CD4-positive, alpha-beta T cell treated with Interferon gamma for 1 hour (primary cell): ENCODE measurements at places on chromosomes 13 and 19.

- DNase-seq = no peak
Measured at GRCh38 chr13:105202354-105202753, 1333.1 kb downstream of the EFNB2 start.

GRCh38 chr13:73201626-73202025 is 142.8 kb downstream of the KLF5 start:
- DNase-seq = no peak

DNA sequence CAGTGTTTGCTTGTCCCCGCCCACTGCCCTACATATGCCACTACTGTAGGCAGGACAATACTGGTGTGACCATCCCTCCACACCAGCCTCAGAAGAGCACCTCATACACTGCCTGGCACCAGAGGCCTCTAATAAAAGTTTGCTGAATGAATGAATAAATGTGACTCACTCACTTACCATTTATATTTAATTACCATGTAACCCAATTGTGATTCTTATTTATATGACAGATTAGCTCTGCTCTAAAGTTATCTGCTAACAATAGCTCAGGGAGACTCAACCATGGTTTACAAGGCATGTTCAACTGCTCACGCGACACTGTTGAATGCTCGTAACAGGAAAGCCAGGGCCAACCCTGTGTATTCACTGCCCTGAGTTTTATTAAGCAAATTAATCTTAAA is 66.0 kb upstream of the DOCK9 start:
- DNase-seq = no peak

GRCh38 chr19:2305452-2306280 is 2.3 kb downstream of the LINGO3 start:
- DNase-seq = no peak

- DNase-seq = peak; percentile 83
Measured at GRCh38 chr19:8580710-8581281, 3.6 kb upstream of the MYO1F start.

- no peak for DNase-seq
Measured at GRCh38 chr13:40101708-40102359, 446.4 kb downstream of the COG6 start.

- DNase-seq = no peak
Measured at GRCh38 chr19:5680084-5680436, 256 bp downstream of the MICOS13 start.

- DNase-seq = no peak
Measured at GRCh38 chr13:113585896-113586295, 1.3 kb downstream of the TFDP1 start.

- DNase-seq = no peak
Measured at GRCh38 chr13:41960211-41960636, 685 bp downstream of the VWA8 start.

DNA sequence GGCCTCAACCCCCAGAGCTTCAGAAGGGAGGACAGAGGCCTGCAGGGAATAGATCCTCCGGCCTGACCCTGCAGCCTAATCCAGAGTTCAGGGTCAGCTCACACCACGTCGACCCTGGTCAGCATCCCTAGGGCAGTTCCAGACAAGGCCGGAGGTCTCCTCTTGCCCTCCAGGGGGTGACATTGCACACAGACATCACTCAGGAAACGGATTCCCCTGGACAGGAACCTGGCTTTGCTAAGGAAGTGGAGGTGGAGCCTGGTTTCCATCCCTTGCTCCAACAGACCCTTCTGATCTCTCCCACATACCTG is 969 bp upstream of the CEACAM5 start:
- DNase-seq = no peak

DNA sequence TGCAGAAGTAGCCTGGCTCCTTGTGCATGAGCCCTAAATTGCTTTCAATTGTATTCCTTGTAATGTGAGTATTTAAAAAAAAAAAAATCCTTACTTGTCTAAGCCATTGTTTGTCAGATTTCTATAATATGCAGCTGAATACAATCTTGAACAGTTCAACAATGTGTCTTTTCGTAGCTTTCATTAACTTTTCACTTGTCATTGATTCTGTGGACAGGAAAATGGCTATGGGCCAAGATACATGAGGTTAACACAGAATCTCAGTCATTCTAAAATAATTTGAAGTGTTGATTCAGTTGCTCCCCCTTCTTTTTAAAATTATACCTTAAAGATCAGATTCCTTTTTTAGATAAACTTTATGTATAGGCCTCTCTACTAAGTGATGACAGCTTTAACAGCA is 395.8 kb upstream of the KLF12 start:
- DNase-seq = no peak

GRCh38 chr13:113216254-113217048 is 7.0 kb downstream of the CUL4A start:
- no peak for DNase-seq

DNA sequence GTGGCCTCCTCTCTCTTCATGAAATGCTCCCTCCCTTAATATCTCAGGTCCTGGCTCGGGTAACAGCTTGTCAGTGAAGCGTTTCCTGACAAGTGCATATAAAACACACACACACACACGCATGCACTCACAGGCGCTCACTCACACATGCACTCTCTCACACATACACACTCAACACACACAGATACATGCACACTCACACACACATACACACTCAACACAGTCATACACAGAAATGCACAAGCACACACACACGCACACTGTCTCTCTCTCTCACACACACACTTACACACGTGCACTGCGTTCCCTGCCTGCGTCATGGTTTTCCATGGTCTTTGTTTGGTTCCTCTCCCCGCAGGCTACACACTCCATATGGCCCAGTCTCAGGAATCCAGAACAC is 344.1 kb downstream of the UQCRFS1 start:
- no peak for DNase-seq

GRCh38 chr19:28208745-28209144 is 1004.2 kb downstream of the UQCRFS1 start:
- DNase-seq = no peak

DNA sequence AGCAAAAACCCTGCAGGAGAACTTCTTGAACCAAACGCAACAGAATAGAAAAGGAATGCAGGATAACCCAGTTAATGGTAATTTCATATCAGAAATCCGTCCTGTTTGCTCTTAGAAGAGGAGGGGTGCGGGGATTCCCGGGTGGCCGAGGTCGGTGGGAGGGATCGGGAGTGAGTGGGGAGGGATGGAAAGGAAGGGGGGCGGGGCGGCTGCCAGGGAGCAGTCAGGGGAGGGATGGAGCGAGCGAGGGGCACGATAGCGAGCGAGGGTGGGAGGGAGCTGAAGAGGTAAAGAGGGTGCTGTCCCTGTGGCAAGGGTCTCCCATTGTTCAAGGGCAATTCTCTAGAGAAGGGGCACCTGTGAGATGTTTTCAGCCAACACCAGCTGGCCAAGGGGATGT is 26.5 kb downstream of the CD177 start:
- DNase-seq = no peak

- DNase-seq = no peak
Measured at GRCh38 chr13:46949211-46949610, 52.4 kb upstream of the HTR2A start.

GRCh38 chr13:106562301-106562700 is 5.6 kb downstream of the ARGLU1 start:
- no peak for DNase-seq

- DNase-seq = peak; percentile 11
Measured at GRCh38 chr13:50236898-50237318, 221.7 kb downstream of the KCNRG start.

- no peak for DNase-seq
Measured at GRCh38 chr13:109720758-109721184, 65.6 kb downstream of the IRS2 start.

DNA sequence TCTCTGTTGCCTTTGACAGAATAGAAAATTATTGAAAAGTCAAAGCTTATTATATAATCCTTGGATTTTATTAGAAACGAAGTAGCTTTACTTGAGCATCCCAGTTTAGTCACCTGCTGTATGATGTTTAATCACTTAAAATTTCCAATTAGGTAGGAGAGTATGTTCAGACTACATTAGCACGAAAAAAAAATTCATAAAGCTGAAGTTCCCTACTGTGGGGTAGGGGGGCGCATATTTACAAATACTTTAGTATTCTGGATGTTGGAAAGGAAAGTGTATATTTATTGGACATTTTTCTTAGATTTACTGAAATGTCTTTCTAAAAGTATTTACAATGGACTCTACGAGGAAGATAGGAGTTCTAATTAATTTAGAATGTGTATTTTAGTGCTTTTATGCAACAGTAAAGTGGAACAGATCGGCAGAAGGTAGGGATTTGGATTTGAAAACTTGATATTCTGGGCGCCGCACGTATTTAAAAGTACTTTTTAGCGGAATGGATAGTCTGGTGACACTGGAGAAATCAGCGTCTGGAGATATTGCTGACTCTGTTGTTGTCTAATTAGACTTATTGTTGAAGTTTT is 1.9 kb downstream of the CDK8 start:
- no peak for DNase-seq

- DNase-seq = no peak
Measured at GRCh38 chr13:21256351-21256761, 79.9 kb downstream of the MRPL57 start.

GRCh38 chr19:30968210-30968609 is 381.0 kb downstream of the TSHZ3 start:
- no peak for DNase-seq

- no peak for DNase-seq
Measured at GRCh38 chr13:95480791-95481780, 71.4 kb upstream of the CLDN10 start.

DNA sequence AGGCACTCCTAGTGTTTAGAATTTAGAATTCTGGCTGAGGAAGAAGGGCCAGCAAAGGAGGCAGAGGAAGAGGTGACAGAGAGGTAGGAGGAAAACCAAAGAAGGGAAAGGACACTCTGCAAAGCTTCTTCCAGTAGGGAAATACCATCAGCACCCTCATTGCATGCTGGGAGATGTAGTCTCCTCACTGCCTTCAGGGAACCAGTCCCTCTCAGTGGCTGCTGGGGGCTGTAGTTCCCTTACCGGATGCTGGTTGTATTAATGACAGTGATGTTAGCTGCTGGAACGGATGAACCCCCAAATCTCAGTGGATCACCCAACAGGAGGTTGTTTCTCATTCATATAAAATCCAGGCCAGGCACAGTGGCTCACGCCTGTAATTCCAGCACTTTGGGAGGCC is 10.1 kb downstream of the GRIN2D start:
- DNase-seq = peak; percentile 64

DNA sequence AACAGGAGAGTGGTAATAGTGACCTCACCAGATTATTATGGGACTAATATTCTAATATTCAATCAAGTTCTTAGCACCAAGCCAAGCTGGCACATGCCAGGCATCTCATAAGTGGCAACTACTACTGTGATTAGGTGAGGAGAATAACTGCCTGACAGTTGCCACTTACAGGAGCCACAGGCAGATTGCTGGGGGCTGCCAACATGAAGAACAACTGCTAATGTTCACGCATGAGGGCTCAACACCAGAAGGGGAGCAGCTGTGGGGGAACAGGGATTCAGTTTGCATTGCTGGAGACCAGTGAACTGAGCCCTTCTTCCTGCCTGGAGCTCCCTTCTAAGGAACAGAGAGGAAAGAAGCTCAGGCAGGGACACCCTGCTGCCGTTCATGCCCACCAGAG is 504.5 kb downstream of the FOXO1 start:
- DNase-seq = no peak

DNA sequence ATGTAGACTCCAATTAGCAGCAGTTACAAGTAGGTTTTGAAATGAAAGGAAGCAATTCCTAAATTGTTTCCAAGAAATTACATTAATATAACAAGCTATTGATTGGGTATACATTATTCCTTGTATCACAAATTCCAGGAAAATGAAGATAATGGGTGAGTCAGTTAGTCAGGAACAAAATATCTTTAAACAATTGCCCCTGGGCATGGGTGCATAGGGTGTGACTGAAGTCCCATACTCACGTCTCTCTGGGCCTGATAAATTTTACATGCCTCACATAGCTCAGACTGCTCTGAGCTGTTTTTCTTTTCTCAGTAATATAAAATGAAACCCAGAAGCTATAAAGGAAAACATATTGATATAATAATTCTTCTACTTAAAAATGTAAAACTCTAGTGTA is 87.8 kb downstream of the FNDC3A start:
- DNase-seq = no peak

DNA sequence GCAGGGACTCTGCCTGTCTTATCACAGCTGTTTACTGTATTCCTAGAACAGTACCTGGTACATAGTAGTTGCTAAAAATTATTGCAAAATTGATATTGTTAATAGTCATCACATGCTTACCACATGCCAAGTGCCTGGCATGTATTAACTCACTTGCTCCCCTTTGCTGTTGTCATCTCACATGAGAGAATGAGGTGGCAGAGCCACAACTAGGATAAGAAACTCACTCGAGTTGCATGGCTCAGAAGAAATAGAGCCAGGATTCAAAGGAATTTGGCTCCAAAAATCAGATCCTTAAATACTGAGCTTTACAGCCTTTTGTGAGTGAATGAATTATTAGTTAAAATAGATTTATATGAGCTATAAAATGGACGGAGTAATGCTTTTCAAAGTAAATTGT is 42.6 kb downstream of the B3GLCT start:
- DNase-seq = no peak

GRCh38 chr13:31944262-31945160 is 87.1 kb upstream of the FRY start:
- no peak for DNase-seq

DNA sequence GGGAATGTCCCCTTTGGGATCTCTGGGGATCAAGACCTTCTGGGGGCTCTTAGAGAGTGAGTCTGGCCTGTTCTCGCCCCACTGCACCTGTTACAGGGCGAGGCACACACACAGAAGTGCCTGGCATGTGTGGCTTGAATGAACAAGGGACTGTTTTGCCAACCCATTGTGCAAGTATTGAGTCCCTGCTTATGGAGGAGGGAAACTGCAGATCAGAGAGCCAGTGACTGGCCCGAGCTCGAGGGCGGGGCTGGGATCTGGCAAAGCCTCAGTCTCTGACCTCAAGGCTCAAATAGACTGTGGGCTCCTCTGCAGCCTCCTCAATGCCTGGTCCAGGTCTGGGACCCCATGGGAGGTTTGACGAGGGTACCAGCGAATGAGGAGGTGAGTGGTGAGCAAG is 5.5 kb downstream of the RAVER1 start:
- DNase-seq = no peak

DNA sequence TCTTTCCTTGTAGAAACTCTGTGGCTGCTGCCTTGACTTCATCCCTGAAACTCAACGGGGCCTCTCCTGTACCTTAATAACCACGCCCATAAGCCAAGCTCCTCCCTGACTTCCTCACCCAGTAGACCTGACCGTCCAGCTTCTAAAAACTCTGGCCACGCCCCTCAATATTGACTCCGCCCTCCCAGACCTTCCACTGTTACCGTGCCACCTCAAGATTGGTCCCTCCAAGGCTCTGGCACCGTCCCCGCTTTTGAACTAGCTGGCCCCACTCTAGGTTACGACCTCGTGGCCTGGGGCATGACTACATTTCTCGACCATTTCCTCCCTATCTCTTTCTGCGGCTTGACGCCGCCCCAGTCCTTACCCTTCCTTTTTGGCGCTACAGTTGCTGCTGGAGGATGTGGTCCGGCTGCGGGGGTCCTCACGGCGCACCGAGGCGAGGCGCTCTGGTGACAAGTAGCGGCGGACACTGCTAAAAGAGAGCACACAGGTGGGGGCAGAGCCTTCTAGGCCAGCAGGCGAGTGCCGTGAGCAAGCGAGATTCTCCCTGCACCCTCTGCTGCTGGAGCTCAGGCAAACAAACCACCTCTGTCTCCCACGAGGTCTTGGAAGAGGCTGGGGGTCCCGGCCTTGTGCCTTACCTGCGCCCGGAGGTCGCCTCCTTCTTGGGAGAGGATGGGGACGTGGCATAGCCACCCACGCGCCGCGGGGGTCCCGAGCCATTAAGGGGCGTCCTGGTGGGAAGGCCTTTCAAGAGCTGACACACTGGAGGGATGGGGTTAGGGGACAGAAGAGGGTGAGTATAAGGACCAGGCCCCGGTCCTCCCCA is 2.3 kb upstream of the EML2 start:
- peak; percentile 88 for DNase-seq

- DNase-seq = no peak
Measured at GRCh38 chr13:108650271-108650670, 20.9 kb downstream of the MYO16 start.
